NCI-H2081 (cell line): ENCODE measurements at places on chromosomes 4 and X.

DNA sequence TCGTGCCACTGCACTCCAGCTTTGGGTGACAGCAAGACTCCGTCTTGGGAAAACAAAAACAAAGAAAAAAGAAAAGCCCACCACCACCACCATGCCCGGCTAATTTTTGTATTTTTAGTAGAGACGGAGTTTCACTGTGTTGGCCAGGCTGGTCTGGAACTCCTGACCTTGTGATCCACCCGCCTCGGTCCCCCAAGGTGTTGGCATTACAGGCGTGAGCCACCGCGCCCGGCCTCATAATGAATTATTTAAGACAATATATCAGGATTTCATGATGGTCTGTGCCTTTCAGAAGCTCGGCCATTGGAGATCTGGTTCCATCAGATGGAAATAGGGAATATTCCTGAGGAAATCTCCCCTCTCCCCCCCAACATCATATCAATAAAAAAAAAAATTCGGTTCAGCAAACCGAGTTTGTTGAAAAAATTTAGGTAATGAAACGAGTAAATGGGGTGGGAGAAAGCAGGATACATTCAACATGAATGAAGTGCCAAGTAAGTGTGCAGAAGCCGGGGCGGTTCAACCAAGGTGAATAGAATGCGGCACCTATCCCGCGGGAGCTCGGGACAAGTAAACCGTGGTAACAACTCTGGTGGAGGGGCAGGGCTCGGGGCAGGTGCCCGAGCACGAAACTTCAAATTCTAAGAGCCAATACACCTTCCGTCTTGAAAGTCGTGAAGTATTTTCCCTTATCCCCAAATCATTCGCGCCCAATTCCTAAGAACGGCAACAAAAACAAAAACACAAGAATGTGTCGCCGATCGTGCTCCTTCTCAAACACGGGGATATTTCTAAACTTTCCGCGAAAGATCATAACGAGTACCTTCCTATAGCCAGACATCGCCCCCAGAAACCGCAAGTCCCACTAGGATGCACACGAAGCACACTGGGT is 773 bp upstream of the TXLNG start:
- DNase-seq: no peak

- DNase-seq: no peak
Observed at GRCh38 chrX:3711331-3711917, 2.0 kb downstream of the PRKX start.

DNA sequence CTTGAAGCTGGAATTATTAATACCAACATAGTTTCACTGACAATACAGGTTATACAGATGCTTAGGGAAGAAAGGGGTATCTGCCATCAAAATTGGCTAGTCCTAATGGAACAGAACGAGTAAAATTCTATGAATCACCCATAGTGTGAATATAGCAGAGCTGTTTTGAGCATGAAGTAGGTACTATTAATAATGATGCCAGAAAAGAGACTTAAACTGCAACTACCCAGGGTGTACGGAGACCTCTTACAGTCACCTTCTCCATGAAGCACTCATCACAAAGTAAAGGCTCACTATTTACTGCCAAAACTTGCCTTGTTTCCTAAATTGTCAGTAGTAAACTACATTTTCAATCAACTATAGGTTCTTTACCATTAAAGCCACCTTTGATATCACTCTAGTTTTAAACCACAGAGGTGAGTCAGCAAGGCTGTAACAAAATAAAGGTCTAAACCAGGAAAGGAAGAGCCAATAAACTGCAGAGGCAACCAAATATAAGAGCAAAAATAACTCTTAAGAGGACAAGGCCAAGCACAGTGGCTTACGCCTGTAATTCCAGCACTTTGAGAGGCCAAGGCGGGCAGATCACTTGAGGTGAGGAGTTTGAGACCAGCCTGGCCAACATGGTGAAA is 114.4 kb downstream of the FRYL start:
- no peak for DNase-seq

- DNase-seq: no peak
Observed at GRCh38 chrX:12526306-12526705, 264.9 kb upstream of the PRPS2 start.

- DNase-seq: no peak
Observed at GRCh38 chr4:166839615-166840251, 394.6 kb downstream of the SPOCK3 start.

DNA sequence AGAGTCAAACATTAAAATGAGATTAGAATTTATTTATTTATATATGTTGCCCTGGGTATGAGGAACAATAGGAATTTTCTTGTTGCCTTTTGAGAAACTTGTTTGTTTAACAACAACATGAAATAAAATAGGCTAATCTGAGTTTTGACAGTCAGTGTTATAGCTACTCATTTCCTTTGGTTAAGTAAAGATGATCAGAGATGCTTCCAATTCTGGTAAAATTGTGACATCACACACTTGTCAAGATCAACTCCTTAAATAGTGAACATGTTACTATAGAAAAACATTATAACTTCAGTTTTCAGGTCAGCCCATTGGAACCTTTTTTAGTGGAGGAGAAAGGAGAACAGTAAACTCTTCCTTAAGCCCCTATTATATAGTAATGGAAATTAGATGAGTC is 136.1 kb downstream of the STIM2 start:
- DNase-seq: no peak

DNA sequence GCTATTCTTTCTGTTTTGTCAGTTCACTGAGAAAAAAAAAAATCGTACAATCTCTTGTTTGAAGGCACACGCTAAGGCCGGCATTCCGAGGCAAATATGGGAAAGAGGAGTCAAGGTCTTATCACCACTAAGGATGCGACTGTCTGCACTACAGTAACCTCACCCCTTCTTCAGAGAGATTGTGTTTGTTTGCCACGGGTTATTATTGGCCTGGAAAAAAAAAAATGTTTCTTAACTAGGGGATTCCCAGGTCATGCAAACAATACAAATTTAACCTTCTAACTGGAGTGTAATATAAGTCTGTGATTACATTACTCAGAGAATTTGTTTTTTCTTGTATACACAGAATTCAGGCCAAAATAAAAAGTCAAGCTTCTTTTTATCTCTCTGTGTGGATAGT is 168.3 kb downstream of the TMA16 start:
- no peak for DNase-seq

DNA sequence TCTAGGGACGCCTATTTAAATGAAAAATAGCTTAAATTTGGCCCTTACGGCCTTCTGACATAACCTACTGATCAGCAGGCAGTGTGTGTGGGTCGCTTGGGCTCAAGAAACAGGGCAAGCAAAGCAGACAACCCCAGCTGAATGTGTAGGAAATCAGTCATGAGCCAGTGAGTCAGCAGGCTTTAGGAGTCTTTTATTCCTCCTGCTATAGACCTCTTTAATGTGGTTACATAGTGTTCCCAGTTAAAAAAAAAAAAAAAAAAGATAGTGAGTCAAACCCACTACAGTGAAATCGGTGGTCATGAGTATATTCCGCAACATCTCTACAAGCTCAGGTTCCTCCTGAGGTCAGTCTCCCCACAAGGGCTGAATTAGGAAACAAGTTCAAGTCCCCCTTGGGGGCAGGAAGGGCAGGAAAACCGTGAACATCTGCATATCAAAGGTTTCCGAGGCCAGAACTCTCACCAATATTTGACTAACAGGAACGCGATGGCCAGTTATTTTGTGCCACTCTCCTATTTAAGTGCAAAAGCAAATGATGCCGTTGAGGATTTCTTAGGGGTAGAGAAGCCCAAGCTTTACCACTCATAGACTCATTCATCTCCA is 32.7 kb downstream of the ACSL1 start:
- DNase-seq: no peak
